DMS79 (cell line): ENCODE measurements at places on chromosomes 12 and 14.

DNA sequence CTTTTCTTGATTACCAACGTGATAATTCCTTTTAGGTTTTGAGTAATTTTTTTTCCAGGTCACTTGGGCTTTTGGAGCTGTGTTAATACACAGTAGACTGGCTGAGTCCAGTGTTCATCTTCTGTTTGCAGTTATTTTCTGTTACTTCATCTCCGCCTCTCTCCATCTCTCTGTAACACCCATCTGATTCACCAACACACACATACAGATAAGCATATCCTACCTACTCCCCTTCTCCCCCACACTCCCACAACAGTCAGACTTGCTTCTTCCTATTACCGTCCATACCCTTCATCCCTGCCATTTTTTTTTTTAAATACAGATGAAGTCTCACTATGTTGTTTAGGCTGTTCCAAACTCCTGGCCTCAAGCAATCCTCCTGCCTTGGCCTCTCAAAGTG is 72.7 kb upstream of the MANSC4 start:
- no peak for DNase-seq

- no peak for DNase-seq
Observed at GRCh38 chr12:22692964-22693555, 68.1 kb downstream of the ETNK1 start.

GRCh38 chr14:49545071-49545470 is 41.1 kb downstream of the RPS29 start:
- DNase-seq: no peak

DNA sequence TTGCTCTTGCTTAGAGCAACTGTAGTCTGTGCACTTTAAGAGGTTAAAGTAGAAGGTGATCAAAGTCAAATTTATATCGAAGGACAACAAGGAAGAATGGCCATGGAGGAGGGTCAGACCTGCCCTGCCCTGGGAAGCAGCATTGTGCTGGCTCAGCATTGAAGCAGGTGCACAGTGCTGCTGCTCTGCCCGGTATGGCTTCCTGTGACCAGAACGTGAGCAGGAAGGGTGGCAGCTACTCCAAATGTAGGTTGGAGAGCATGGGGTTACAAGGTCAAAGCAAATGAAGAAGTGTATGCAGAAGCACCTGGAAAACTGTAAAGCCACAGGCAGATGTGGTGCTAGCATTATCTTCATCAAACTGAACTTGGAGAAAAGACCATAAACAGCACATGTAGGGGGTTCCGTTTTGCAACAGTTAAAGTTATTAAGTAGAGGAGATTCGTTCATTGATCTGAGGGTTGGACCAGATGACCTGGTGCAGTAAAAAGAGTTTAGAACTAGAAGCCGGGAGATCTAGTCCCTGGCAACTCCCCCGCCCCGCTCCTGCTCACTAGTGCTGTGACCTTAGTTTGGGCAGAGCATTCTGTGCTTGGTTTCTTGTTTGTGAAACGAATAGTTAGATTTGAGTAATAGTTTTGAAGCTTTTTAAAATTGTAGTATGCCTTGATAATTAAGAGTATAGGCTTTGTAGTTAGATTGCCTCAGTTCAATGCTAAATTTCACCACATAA is 84.2 kb downstream of the SCN8A start:
- DNase-seq: no peak

DNA sequence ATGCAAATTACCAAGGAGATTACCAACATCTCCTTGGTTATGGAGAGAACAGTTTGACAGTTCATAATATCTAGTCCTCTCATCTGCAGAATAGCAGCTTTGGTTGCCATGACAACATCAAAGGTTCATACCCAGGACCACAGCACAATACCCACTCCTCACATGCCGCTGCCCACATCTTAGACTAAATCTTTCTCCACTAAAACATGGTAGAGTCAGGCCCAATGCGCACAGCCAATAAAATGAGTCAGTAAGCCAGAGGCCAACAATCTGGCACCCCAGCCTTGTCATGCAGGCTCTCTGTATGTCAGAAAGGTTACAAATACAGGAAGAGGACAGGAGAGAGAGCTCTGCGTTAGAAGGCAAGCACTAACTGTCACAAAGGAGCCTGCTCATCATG is 70.6 kb downstream of the KCNK10 start:
- no peak for DNase-seq

DNA sequence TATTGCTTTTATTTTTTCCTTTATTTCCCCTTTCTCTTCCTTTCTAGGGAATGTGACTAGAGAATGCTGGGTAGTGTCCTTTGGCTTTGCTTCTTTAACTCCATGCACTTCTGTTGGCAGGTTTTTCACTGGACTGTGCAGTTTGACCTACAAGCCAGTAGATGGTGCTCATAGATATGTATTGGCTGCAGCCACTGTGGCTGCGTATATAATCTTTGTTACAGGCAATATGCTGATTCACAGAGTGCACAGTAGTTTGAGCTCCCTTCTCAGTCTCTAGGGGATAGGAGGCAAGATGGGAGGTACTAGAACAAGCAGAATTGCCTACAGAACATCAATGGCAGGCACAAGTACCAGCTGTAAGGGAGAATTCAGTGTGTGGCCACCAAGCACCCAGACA is 503.5 kb downstream of the LRFN5 start:
- no peak for DNase-seq

- DNase-seq: no peak
Observed at GRCh38 chr12:81440001-81440400, 319.1 kb downstream of the PPFIA2 start.

- no peak for DNase-seq
Observed at GRCh38 chr12:16297521-16297920, 20.0 kb upstream of the SLC15A5 start.

DNA sequence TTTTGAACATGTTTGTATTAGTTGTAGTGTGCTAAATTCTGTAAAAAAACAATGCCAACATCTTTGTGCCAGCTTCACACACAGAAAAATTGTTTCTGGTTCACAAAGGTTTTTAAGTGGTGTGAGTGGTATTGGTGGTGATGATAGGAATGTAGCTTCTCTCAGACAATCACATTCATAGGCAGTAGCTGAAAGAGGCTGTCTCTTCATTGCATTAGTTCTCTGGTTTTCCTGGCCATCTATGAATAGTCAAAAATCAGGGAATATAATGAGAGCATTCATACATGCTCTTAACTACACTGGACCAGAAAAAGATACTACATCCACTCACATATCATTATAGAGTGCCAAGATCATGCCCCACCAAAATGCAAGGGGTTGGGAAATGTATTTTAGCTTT is 433.5 kb downstream of the FLRT2 start:
- DNase-seq: no peak

- DNase-seq: no peak
Observed at GRCh38 chr12:124565656-124566160, 1.7 kb downstream of the NCOR2 start.

DNA sequence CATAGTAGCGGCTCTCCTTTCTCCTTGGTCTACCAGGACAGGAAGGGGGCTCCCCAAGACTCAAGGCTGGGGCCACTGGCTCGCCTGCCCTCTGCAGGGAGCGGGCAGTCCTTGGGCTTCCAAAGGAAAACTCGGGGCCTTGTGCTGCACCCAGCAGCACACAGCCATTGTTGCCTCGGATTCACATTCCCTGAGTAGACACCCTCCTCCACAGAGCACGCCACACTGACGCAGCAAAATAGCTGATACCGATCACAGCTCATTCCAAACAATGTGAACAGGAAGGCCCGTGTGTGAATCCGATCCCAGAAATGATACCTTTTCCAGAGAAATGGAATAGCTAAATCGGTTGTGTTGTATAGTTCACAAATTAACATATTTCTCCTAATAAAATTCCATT is 65.1 kb upstream of the DYNC1H1 start:
- no peak for DNase-seq

DNA sequence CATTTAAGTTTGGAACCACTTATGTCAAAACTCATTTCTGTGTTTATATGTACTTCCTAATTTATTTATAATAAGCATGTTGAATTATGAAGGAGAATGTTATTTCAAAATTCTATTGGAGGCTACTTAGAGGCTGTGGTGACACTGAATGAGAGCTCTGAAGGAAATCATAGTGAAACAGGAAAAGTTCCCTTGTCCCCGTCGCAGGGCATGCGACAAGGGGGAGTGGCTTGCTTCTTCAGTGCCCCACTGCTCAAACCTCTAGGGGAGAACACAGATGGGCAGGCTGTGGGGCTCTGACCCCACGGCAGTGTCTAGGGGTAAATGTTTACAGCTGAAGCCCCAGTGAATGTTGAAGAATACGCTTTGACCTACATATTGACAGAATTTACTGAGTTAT is 261.9 kb downstream of the RAD51B start:
- DNase-seq: no peak

GRCh38 chr14:23142826-23143225 is 23.8 kb upstream of the CEBPE start:
- DNase-seq: no peak

- DNase-seq: no peak
Observed at GRCh38 chr12:44015333-44015941, 179.6 kb downstream of the TMEM117 start.
